Panc1 (cell line): ENCODE measurements at places on chromosomes 3 and 15. TPM values are rescaled to one million over a fixed set of nuclear protein-coding genes. Genes with fewer than 3 reads are reported as not detected.

SKOR1 gene
- total RNA-seq = 0.21 TPM

GRAMD2A gene
- 1.3 TPM for total RNA-seq

SLC22A13 gene
- total RNA-seq = 0.33 TPM

DNAH12 gene
- total RNA-seq = 0.21 TPM

MST1R gene
- 27.5 TPM for total RNA-seq

C3orf85 gene
- not detected for total RNA-seq
